ENCODE measurements at places on chromosomes 3 and 15. TPM values are rescaled to one million over a fixed set of nuclear protein-coding genes. Genes with fewer than 3 reads are reported as not detected.
A peak's percentile ranks its signal among the peaks of the same experiment; 100 is the strongest.

- DNase-seq: peak; percentile 3
- no peaks in the 10 kb centered on the region for H3K27me3 ChIP-seq
- H3K4me1 ChIP-seq: peaks cover 13% of the 10 kb centered on the region
- no peaks in the 10 kb centered on the region for H3K36me3 ChIP-seq
- H3K4me3 ChIP-seq: peak overlapping the region; percentile 45
- peak overlapping the region; percentile 21 for H3K27ac ChIP-seq
Measured at GRCh38 chr3:192170031-192170430, 557.3 kb downstream of the FGF12 start.

- H3K4me3 ChIP-seq: no peak overlapping the region
- H3K27me3 ChIP-seq: peaks cover under 1% of the 10 kb centered on the region
- peaks cover 2% of the 10 kb centered on the region for H3K4me1 ChIP-seq
- H3K27ac ChIP-seq: no peak overlapping the region
- no peak for DNase-seq
- H3K36me3 ChIP-seq: no peaks in the 10 kb centered on the region
Measured at GRCh38 chr15:101446518-101447167, 42.9 kb downstream of the PCSK6 start.

GRCh38 chr3:124221422-124221821 is 229.5 kb upstream of the ROPN1 start:
- peak; percentile 26 for DNase-seq
- H3K27ac ChIP-seq: no peak overlapping the region
- H3K4me1 ChIP-seq: peaks cover 9% of the 10 kb centered on the region
- H3K27me3 ChIP-seq: no peaks in the 10 kb centered on the region
- H3K4me3 ChIP-seq: no peak overlapping the region

- no peaks in the 10 kb centered on the region for H3K36me3 ChIP-seq
- peak overlapping the region; percentile 21 for H3K27ac ChIP-seq
- no peaks in the 10 kb centered on the region for H3K27me3 ChIP-seq
- H3K4me3 ChIP-seq: no peak overlapping the region
- peak; percentile 31 for DNase-seq
- H3K4me1 ChIP-seq: no peaks in the 10 kb centered on the region
Measured at GRCh38 chr3:56366641-56367162, 101.6 kb downstream of the ERC2 start.

DNA sequence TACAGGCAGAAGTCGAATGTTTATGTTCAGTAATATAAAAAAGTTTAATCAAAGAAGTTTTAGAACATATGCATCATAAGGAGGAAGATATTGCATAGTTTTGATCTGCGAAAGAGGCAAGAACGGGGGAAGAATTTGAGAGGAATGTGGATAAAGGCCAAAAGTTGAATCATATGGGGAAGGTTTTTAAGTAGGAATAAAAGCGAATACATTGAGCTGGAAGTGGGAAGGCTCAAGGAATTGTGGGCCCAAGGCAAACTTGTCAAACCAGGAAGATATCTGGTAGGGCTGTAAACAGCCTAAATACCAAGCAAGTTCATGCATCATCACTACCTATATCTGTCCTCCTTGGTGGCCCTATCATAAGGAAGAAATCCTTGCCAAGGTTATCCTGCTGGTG is 186.9 kb downstream of the MAGI1 start:
- H3K36me3 ChIP-seq: no peaks in the 10 kb centered on the region
- H3K27me3 ChIP-seq: no peaks in the 10 kb centered on the region
- no peak overlapping the region for H3K27ac ChIP-seq
- H3K4me3 ChIP-seq: no peak overlapping the region
- DNase-seq: peak; percentile 81
- H3K4me1 ChIP-seq: peaks cover 4% of the 10 kb centered on the region

DNA sequence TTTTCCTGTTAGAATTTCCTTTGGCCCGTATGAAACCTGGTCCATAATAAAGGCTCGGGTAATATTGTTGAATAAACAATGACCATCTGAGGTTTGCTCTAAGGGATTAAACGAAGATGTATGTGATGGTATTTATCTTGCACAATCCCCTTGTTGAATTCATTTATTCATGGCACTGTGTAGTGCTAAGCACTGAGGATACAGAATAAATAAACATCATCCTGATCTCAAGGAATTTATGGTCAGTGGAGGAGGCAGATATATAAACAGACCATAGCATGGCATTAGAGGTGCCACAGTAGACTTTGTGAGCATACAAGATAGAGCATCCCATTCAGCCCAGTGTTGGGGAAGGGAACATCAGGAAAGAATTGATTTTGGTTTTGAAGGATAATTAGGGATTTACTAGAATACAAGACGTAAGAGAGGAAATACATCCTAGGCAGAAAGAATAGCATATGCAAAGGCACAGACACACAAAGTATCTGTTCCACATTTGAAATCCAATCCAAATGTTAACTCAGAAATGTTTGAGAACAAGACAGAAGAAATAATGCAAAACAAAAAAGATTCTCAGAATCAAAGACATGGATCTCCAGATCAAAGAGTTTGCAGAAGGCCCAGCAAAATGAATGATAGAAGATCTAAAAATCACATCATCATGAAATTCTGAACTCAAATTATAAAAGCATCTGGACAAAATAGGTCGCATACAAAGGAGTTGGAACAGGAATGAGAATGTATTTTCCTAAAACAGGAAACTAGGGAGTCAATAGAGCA is 5.4 kb upstream of the IGF2BP2 start:
- H3K4me3 ChIP-seq: no peak overlapping the region
- H3K4me1 ChIP-seq: peaks cover 6% of the 10 kb centered on the region
- no peak for DNase-seq
- no peaks in the 10 kb centered on the region for H3K27me3 ChIP-seq
- no peaks in the 10 kb centered on the region for H3K36me3 ChIP-seq

The ROPN1B gene
- total RNA-seq: not detected

DNA sequence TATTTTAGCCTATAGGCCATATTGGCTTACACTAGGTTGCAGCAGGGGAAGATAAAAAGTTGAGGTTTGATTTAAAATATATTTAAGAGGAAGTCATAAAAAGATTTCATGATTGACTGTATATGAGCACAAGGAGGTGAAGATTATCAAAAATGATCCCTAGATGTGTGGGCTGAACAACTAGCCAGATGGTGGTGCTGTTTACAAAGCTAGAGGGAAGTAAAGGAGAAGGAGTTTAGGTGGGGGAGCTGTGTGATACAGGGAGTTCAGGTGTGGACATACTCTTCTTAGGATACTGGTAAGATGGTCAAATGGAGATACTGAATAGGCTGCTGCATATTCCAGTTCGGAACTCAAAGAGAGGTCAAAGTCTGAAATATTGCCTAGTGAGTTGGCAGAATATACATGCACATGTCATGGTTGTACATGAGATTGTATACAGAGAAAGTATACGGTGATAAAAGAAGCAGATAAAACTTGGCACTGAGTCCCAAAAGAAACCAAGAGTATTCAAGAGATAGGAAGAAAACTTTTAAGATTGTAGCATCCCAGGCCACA is 727.8 kb downstream of the NLGN1 start:
- H3K4me3 ChIP-seq: no peak overlapping the region
- peak; percentile 24 for DNase-seq
- no peaks in the 10 kb centered on the region for H3K27me3 ChIP-seq
- H3K36me3 ChIP-seq: no peaks in the 10 kb centered on the region

DNA sequence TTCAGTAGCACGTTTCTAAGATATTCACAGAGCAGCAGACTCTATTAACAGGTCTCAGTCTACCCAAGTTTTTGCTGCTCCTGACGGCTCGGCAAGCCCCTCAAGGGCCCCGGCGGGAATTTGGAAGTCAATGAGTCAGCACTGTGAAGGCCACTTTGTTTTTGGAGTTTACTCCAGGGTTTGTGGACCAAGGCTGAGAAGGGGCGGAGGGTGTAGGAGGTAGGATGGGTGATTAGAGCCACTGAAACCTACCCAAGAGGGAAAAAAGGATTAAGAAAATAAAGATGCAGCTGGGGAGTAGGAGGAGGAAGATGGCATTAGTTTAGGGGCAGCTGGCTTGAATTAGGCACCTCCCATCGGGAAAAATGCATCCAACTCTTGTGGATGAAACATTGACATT is 87.6 kb downstream of the BDH1 start:
- H3K4me3 ChIP-seq: no peak overlapping the region
- H3K36me3 ChIP-seq: no peaks in the 10 kb centered on the region
- no peaks in the 10 kb centered on the region for H3K27me3 ChIP-seq

DNA sequence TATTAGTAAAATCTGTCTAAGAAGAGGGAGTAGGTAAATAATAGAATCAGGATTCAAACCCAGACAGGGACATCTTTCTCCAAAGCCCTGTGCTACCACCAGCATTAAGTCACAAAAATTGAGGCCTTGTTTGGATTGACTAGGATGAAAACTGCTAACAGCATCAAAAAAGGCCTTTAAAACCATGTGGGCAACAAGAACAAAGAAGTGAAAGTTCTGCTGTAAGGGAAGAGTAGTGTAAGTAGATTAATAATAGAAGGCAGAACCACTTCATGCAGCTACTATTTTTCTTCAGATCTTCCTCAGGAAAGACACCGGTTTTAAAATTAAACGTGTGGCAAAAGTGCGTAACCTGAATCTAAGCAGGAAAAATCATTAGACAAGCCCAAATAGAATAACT is 15.3 kb upstream of the KBTBD12 start:
- peaks cover 6% of the 10 kb centered on the region for H3K27me3 ChIP-seq
- no peak overlapping the region for H3K4me3 ChIP-seq
- no peaks in the 10 kb centered on the region for H3K36me3 ChIP-seq
- no peaks in the 10 kb centered on the region for H3K4me1 ChIP-seq

The CPNE4 gene
- total RNA-seq: 1.9 TPM

DNA sequence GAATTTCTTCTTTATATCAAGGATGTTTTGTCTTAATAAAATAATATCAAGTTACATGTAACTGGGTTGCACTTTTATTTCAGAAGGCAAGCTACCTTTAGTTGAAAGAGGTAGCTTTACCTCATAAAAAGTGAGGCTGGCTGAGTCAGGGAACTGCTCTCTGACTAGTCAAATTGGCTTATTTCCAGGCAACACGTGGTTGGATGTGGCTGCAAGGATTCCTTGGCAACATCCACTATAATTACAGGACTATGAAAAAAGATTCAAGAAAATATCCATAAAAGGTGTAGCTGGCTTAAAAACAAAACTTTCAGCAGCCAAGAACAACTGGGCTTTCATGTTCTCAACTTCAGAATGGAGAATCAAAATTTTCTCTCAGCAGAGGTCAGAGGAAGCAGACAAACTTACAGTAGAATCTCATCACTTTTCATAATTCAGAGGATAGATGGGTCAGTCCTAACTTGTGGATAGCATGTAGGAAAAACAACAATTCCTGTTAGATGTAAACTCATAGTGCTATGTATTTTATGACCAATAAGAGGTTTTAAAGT is 779.1 kb downstream of the MECOM start:
- H3K4me3 ChIP-seq: peak overlapping the region; percentile 27
- peaks cover 27% of the 10 kb centered on the region for H3K4me1 ChIP-seq
- peak overlapping the region; percentile 95 for H3K27ac ChIP-seq
- H3K36me3 ChIP-seq: no peaks in the 10 kb centered on the region
